ENCODE measurements at places on chromosomes 1 and 21. TPM values are rescaled to one million over a fixed set of nuclear protein-coding genes. Genes with fewer than 3 reads are reported as not detected.

Gene DPT
- 1.1 TPM for total RNA-seq

Gene TRIM63
- 0.21 TPM for total RNA-seq

Gene ASPM
- total RNA-seq, result 8.9 TPM

Gene ZNF326
- 33.4 TPM for total RNA-seq

Gene UMODL1
- 0.68 TPM for total RNA-seq

Gene CELA3A
- not detected for total RNA-seq

Gene TNFRSF18
- total RNA-seq, result not detected

Gene CD101
- 0.50 TPM for total RNA-seq

Gene OVAAL
- total RNA-seq, result not detected

DNA sequence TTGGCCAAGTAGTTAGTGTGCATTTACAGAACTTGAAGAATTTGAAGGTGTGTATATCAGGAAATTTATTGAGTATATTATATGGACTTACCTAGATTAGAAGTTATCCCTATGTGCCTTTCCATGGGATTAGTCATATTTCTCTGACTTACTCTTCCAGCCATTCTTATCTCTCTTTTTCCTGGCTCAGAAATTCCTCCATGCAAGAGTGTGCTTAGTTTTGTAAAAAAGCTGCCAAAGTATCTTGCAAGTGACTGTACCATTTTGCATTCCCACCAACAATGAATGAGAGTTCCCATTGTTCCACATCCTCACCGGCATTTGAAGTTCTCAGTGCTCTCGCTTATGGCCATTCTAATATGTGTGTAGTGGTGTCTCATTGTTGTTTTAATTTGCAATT lies 82.2 kb upstream of the GUCA2B start:
- DNase-seq, result no peak

DNA sequence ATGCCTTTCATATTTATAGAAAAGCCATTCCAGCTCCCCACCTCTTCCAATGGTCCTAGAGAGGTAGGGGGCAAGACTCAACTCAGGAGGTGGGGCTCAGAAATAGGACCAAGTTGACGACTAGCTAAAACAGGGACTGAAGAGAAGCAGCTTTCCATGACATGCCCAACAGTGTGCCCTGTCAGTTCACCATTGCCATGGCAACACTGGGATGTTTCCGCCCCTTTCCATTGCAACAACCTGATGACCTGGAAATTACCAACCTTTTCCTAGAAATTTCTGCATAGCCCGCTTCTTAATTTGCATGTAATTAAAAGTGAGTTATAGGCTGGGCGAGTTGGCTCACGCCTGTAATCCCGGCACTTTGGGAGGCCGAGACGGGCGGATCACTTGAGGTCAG lies 22.4 kb upstream of the INTS3 start:
- DNase-seq, result no peak

- no peak for DNase-seq
These were observed 550 bp downstream of the ARHGEF16 start for GRCh38 chr1:3454811-3455618.

- DNase-seq, result no peak
These were observed 63.3 kb downstream of the UCK2 start for GRCh38 chr1:165890684-165891083.

DNA sequence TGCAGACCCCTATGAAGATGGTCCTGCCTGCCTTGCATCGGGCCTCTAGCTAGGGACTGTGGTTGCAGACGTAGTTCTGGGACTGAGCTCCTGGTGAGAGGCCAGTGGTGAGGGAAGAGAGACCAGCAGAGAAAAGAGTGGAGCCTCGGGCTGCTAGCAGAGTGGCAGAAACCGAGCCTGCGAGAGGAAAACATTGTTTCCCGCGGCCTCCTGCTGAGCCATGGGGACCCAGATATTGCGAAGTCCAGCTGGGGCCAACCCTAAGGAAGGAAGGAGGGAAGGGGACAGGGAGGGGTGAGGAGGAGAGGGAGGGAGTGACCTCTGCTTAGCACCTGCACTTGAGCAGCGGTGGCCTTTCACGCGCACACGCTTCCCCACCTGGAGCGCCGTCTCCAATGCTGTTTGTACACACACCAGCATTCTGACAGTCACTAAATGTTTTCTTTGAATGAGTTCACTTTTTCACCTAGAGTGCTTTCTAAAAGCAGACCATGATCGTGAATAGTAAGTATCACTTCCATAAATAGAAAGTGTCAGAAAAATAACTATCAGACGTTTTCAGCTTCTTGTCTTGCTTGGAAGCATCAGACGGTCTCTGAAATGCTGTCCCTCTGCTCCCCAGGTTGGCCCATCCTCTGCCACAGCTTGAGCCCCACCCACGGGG lies 2.5 kb upstream of the FNDC10 start:
- DNase-seq, result no peak

DNA sequence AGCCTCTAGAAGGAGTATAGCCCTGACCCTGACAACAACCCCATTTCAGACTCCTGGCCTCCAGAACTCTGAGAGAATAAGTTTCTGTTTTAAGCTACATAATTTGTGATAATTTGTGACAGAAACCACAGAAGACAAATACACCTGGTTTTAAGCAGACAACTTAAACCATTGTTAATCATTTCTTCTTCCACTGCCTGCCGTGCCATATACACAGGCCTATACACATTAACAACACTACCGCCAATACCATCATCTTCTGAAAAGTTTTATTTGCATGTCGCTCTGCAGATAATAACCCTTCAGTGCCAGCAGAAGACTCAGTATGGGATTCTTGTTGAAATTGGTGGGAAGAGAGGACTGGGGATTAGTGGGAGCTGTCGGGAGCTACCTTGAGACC lies 39.9 kb upstream of the KRTAP19-8 start:
- peak; percentile 11 for DNase-seq

- DNase-seq, result no peak
These were observed 775 bp upstream of the TMEM63A start for GRCh38 chr1:225882694-225883615.

DNA sequence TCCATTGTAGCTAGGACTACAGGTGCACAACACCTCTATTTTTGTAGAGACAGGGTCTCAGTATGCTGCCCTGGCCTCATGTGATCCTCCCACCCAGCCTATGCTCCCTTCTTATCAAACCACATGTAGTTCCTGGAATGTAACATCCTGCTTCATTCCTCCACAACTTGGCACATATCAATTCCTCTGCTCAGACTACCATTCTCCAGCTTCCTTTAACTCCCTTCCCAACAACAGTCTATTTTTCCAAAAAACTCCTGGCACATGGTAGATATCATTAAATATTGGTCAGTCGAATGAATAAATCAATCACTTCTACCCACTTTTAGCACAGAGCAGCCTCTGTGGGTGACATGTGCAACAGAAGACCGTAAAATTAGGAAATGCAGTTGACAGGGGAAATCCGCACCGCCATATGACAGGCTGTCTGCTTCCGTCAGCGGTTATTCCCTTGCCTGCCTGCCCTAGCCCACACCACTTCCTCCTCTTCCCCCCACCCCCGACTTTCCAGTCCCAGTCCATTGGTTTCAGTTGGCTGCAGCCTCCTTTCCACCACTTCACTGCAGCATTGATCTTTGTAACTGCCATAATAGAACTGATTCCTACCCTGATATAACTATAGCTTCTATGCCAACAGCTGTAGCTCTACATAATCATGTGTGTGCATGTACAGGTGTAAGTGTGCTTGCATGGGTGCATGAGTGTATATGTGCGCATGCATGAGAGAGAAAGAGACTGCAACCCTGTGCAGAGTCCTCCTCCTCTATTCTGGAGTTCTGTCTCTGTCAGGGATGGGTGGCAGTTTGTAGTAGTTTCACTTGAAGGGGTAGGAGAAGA lies 6.8 kb upstream of the AKR1A1 start:
- DNase-seq, result no peak

DNA sequence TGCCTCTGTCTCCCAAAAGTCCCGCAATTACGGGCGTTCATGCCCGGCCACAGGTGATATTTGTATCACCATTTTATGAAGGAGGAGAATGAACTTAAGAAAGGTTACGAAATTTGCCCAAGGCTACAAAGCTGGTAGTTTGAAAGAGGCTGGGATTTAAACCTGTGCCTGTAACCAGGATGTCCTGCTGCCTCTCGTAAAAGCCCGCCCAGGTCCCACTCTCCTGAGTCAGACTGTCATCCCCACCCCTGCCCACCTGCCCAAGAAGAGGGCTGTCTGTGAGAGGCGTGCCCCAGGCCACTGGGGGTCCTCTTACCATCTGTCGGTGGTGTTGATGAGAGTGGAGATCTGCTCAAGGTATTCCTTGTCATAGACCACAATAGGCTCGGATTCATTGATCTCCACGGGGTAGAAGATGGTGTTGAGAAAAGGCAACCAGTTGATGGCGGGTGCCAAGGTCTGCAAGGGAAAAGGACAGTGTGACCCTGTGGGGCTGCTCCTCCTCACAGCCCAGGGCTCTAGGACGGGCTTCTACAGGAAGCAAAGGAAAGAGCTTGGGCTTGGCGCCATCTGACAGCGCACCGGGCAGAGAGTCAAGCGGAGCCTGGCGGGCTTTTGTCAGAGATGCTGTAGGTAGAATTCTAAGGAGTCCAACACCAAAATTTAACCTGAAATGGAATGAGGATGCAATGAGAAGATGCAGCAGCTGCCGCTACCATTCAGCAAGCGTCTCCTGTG lies 43.2 kb downstream of the ECE1 start:
- DNase-seq, result no peak

DNA sequence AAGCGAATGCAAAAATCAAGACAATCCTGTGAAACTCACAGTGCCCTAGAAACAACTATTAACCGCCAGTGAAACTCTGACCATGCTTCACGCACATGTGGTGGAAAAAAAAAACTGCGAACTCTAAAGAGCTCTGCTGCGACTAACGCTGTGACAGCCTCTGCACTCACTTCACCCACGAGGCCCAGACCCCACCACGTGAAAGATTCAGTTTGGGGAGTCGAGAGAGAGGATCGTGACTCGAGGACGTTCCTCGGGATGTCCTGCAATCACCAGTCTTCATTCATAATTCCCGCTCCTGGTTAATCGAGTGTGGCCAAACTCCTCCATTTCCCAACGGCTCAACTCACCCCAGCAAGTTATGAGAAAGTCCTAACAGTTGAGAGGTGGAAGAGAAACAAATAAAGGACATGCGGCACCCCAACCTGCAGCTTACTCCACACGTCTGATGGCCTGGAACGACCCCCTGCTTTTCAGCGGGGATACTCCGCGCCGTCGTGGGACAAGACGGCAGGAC lies 1.1 kb downstream of the SERBP1 start:
- no peak for DNase-seq

- DNase-seq, result no peak
These were observed 31.2 kb upstream of the CA6 start for GRCh38 chr1:8914466-8914865.

DNA sequence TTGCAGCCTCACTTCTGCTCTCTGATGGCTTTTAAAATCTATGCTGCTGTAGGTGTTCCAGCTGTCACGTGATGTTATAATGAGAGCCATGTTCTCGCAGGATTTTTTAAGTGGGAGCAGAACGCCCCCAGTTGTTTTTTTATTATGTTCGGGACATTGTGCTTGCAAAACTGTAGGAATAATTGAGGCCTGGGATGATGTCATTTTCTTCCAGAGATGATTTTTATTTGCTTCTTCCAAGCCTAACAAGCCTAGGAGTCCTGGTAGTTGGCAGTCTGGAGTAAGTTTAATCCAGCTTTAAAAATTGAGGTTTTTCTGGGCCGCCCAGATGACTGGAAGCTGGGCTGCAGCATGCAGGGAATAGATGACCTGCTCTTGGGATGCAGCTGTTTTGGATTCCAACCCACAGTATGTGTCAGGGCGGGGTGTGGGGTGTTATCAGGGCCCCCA lies 34.6 kb upstream of the CHIT1 start:
- DNase-seq, result no peak

GRCh38 chr1:198599749-198600148 lies 39.1 kb upstream of the PTPRC start:
- no peak for DNase-seq

DNA sequence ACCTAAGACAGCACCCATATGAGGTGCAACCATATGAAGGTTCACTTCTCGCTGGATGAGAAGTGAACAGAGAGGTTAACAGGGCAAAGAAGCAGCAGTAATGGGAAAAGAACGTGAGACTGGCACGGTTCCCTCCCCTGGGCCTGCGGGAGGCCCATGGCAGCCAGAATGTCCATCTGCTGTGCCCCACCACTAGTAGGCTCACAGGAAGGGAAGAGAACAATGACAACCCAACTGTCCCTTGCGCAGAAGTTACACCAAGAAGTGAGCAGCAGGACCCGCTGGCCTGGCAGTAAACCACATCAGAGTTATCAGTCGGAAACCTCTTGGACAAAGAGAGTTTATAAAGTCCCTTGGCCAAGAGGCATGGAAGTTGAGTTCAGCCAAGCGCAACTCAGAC lies 11.3 kb downstream of the HIVEP3 start:
- DNase-seq, result peak; percentile 63

DNA sequence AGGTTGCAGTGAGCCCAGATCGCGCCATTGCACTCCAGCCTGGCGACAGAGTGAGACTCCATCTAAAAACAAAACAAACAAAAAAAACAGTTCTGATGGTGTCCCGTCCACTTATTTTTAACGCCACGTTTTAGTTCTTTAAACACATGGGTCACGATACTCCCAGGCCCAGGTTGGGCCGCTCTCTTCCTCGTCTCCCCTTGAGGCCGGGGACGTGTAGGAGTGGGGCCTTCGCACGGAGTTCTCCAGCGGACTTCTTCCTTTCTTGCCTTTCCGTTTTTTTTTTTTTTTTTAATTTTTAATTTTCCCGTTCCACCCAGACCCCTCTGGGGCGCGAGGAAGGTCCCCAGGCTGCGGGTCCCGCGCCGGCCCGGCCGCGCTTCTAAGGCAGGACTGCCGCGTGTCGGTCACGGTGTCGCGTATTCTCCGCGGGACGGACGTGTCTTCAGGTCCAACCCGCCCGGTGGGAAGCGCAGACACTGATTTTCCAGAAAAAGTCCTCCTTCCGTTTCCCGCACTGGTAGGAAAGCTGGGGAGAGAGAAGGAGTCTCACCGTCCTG lies 47.5 kb upstream of the SLC19A1 start:
- peak; percentile 83 for DNase-seq

DNA sequence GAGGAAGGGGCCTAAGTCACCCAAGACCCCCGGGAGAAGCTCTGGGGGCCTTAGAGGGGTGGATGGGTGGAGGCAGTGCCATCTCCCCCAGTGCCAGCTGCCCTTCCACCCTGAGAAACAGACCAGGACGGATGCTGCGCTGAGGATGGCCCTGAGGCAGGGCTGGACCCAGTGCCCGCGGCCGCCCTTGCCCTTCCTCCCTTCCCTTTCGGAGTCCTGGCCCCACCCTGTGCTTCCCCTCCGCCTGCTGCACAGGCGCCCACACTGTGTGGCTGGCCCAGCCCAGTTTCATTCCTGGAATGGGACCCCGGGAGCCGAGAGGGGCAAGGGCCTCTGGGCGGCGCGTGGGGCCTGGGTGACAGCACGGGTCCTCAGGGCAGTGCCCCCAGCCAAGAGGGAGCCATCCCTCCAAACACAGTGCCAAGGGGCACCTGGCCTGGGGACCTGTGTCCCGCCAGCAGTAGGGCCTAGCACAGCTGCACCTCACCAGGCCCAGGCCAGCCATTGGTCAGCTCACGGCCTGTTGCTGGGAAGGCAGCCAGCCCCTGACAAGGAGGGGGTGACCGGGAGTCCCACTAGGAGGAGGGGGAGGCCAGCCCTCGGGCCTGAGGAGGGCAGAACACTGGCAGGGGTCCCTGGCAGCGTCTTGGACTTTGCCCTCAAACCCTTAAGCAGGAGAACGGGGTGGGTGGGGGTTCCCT lies 13.4 kb upstream of the SKI start:
- peak; percentile 83 for DNase-seq

Measured in osteocyte (in vitro differentiated cells).